ENCODE measurements at places on chromosomes 1 and 21.

- no peak for DNase-seq
Measured at GRCh38 chr1:204836856-204837255, 33.8 kb upstream of the NFASC start.

DNA sequence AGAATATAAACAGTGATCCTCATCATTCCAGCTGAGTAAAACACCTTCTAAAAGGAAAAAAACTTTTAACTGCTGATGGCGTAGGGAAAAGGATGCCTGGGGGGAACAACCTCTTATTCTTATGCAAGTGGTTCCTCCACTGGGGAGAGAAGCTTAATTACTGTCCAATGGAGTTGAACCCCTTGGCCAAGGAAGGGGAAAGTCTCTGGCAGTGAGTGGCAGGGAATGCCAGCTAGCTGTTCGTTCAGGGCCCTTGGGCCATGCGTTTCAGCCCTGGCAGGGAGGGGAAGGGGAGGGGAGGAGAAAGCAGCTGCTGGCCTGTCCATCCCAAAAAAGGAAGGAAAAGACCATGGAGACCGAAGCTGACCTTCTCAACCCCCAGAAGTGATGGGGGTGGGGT lies 22.6 kb upstream of the SYCP1 start:
- no peak for DNase-seq

DNA sequence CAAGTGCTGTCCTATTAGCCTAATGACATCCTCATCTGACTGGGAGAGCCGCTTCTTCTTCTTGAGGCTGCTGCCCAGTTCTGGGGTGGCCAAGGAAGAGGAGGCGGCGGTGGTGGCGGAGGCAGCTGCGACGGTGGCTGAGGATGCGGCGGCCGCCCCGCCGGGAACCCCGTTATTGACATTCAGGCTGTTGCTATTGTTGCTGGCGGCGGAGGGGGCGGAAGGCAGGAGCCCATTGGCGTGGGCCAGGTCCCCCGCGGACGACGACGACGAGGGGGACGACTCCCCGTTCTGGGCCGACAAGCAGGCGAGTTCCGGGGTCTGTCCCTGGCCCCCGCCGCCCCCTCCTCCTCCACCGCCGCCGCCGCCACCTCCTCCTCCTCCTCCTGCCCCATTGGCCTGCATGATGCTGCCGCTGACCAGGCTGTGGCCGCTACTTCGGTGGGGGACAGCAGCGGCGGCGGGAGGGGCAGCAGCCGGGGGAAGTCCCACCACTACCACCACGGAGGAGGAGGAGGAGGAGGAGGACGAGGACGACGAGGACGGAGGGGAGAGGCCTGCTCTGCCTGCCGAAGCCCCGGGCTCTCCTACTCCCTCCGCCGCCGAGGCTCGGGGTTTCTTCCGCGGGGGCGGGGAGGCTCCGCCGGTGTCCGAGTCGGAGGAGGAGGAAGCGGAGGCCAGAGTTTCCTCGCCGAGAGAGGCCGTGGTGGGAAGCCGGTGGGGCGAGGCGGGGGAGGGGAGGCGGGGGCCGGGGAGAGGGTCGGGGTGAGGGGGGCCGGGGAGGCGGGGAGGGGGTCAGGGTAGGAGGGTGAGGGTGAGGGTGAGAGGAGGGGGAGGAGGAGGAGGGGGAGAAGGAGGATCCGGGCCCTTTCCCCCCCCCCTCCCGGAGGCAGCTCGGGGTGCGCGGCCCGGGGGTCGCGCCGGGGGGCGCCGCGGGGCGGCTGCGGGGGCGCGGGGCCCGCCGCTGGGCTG lies 610 bp downstream of the WDR26 start:
- DNase-seq: peak; percentile 64

GRCh38 chr1:240712014-240712731 lies 100.2 kb upstream of the GREM2 start:
- DNase-seq: no peak

- no peak for DNase-seq
Measured at GRCh38 chr1:166489670-166490436, 323.1 kb upstream of the FAM78B start.

DNA sequence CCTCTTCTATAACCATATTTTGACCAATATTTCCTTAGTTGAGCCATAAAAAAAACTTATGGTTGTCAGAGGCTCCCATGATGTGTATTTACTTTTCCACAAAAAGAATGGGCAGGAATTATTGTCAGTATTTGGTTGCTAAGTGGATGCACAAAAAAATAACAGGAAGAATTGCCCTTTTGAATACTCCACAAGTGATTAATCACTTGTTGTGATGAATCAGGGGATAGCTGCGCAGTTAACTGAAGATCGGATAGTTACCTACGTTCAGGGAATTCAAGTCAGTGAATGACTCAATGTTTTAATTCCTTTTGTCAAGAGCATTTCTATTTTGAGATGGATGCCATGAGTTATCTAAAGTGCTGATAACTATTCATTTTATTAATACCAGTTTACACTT lies 785.2 kb upstream of the B3GALT2 start:
- DNase-seq: no peak

- DNase-seq: no peak
Measured at GRCh38 chr1:27868932-27869718, 3.2 kb upstream of the THEMIS2 start.

DNA sequence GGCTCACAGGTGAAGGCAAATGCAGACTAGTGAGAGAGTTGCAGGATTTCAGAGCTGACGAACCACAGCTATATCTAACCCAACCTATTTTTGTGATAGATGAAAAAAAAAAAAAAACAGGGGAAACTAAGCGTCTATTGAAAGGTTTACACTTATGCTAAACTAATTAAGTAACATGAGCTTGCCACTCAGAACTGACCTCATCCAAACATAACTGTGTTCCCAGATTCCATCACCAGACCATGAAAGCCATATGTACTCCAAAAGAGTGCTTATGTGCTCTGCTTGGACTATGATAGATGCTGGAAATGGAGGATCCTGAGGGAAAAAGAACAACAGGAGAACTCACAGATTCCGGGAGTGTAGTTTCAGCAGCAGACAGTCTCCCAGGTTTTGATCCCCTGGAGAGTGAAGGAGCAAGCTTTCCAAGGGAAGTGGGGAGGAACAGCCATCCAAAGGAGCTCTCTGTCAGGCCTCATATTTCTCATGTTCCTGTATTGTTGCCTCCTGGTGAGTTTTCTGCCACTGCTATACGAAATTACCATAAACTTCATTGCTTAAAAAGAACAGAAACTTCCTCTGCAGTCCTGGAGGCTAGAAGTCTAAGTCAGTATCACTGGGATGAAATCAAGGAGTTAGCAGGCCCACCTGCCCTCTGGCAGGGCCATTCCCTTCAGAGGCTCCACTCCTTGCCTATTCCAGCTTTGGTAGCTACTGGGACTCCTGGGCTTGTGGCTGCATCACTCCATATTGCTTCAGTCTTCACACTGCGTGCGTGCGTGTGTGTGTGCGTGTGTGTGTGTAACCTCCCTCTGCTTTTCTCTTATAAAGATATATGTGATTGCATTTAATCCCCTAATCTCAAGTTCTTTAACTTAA lies 38.1 kb downstream of the NIBAN1 start:
- no peak for DNase-seq

DNA sequence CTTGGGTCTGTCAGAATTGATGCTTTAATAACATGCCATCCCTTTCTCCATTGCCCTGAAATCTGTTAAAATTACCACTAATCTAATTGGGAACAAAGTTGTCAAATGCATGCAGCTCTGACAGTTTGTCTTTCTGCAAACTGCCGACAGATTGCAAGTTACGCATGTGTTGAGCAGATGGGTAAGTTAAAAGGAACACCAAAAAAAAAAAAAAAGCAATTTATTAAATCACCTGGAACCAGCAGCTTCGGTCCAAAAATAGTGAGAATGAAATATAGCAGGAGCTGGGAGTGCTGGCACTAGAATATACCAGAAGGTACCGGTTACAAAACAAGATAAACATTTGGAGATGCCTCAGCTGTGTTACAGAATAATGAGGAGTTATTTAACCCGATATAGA lies 149.6 kb upstream of the C1orf87 start:
- no peak for DNase-seq

GRCh38 chr1:8987881-8988617 lies 38.2 kb downstream of the SLC2A7 start:
- peak; percentile 63 for DNase-seq

GRCh38 chr1:73100216-73100615 lies 817.9 kb upstream of the NEGR1 start:
- DNase-seq: no peak

DNA sequence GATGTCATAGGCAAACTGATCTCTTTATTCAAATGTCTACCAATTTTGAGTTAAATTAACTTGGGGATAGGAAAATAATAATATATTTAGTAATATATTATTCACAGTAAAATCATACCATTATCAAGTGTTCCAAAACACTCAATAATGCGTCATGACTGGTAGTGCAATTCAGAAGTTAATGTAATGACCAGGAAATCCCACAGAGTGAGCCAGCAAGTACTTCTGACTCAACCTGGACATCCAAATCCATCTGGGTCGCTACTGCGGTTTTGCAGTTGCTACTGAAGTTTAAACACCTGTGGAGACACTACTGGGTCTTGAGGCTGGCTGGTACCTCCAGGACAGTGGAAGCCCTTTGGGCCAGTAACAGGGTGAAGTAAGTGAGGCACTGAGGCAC lies 44.8 kb downstream of the DPYD start:
- no peak for DNase-seq

- DNase-seq: no peak
Measured at GRCh38 chr1:26305667-26306289, 658 bp downstream of the UBXN11 start.

- peak; percentile 63 for DNase-seq
Measured at GRCh38 chr21:38804789-38805327, 871 bp upstream of the ETS2 start.

DNA sequence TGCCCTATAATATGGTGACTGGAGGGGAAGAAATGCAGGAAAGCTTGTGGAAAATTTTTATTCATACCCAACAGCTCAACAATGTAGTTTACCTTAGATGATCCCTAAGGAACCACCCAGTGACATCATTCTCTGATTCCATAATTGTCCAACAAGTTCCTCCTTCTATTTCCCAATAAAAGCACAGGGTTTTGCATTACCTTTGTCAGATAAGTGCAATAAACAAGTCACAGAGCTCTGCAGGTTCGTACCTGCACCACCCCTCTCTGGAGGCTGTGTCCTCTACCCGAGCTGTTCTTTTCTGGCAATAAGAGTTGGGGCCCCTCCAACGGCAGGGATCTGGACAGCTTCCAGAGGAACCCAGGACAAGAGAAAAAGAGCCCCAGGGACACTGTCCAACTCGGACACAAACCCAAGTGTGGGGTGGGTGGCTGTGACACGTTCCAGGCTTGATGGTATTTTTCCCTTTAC lies 38.8 kb downstream of the RCAN1 start:
- DNase-seq: no peak

All from liver (tissue), 10 donors.